ENCODE measurements at places on chromosomes 12 and 14. TPM values are rescaled to one million over a fixed set of nuclear protein-coding genes. Genes with fewer than 3 reads are reported as not detected.

OTUB2 gene
- total RNA-seq, result 1.7 TPM

IAPP gene
- total RNA-seq, result not detected

APOF gene
- not detected for total RNA-seq

SPTLC2 gene
- total RNA-seq, result 23.1 TPM

TAS2R9 gene
- total RNA-seq, result not detected

DNA sequence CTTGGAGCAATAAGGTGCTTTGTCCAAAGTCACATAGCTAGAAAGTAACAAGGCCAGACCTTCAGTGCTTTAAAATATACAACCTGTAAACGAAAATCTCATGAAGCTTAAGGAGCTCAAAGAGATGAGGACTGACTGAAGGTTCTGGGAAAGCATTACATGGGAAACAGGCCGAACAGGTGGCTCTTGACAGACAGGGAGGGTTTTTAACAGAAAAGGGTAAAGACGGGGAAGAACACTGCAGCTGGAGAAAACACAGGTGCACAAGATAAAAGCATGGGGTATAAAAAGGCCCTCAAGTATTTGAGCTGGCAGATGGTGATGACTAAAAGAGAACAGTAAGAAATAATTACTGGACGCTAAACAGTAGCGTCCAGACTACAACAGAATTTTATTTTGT is 257.2 kb downstream of the NELL2 start:
- DNase-seq, result no peak

DNA sequence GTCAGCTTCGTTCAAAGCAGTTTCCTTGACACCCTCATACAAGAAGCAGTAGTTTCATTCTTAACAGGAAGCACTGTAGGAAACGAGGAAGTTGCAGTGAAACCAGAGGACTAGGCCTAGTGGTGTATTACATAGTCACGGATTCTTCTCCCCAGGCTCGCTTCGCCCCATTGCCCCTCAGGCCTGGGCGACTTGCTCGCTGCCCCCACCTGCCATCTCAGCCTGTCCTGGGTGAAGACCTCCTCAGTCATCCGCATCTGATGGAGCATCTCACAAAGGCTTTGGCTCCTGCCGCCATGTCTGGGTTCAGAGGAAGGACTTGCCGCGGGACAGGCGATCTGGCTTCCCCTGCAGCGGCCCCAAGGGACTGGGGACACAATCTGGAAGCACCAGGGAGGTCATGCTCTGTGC is 93.5 kb downstream of the LMNTD1 start:
- DNase-seq, result no peak

DNA sequence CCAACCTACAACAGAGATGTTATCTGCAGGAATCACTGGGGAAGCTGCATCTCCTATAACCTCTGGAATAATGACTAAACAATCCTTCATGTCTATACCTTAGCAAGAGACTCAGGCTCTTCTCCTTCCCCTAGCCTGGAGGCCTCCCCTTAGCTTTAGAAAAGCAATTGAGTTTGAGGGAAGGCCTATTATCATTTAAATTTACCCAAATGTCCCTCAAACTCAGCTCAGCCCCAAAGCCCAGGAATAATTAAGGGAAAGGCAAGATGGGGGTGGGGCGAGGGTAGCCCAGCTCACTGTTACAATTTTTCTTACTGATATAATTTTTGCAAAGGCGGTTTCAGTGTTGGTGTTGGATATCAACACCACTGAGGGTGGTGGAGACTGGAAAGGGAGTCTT is 151.4 kb upstream of the EEA1 start:
- no peak for DNase-seq

GRCh38 chr12:44294649-44295048 is 458.8 kb downstream of the TMEM117 start:
- DNase-seq, result no peak

DNA sequence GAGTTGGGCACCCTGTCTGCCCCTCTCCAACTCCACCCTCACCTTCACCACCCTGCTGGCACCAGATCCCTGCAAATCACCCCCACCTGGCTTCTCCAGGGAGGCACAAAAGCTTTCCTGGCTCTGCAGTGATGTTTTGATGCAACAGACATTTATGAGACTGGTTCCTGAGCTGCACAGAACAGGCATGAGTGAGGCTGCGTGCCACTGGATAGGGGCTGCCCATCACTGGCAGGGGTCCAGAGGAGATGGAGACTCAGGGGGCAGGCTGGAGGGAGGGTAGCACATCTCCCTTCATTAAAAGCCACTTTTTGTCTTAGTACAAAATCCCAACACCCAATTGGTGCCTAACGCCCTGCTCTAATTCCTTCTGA is 17.3 kb upstream of the ZDHHC22 start:
- no peak for DNase-seq

- no peak for DNase-seq
Measured at GRCh38 chr14:41022932-41023331, 583.7 kb upstream of the LRFN5 start.

DNA sequence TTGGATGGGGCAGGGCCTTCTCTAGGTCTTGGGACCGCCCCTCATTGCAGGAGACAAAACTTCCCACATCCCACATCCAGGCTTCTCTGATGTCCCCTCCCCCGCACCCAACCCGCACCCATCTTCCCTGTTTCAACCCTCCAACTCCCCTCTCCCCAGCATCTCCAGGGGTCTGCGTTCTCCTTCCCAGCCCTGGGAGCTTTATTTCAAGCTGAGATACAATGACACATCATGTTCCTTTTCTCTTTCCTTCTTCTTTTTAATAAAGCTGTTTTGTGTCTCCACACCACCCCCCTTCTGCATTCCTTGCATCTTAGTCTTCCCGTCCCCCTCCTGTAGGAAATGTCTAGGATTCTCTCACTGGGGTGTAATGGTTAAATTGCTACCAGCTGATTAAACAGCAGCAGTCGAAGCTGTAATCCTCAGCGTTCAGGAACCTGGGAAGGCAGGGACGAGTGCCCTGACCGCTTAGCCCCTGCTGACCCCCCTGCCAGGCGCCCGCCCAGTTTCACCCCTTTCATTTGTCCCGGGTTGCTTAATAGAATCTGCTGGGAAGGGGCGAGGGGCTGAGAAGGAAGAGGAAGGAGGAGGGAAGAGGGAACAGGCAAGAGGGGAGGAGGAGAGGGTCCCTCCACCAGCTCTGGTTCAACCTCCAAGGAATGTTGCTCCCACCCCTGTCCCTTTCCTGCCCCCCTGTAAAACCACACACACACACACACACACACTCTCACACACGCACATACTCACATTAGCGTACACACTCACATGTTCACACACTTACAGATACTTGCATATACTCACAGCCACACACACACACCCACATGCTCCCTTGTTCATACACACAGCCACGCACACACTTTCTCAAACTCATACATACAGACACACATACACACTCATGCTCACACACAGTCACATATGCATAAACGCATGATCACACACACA is 104.5 kb upstream of the MED13L start:
- DNase-seq, result no peak

- no peak for DNase-seq
Measured at GRCh38 chr12:121284551-121285390, 11.7 kb downstream of the CAMKK2 start.

- no peak for DNase-seq
Measured at GRCh38 chr12:73529231-73529630, 1008.4 kb upstream of the ATXN7L3B start.

DNA sequence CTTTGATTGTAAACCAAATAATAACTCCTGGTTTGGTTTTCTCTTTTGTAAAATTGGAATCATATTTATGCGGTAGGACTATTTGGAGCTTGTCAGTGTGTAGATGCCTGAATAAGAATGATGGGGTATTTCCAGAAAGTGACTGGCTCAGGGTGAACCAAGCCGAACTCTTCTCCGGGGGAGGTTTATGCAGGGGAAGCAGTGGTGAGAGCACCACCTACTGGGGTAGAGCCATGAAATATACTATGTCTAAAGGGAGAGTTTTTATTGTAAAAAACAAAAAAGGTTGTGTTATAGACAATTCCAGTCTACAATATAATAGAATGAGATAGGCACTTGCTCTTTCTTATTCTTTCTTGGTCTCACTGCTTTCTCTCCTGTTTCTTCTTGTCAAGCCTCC is 222.9 kb upstream of the SLC16A7 start:
- DNase-seq, result no peak

- no peak for DNase-seq
Measured at GRCh38 chr12:56766535-56766934, 3.4 kb downstream of the HSD17B6 start.

DNA sequence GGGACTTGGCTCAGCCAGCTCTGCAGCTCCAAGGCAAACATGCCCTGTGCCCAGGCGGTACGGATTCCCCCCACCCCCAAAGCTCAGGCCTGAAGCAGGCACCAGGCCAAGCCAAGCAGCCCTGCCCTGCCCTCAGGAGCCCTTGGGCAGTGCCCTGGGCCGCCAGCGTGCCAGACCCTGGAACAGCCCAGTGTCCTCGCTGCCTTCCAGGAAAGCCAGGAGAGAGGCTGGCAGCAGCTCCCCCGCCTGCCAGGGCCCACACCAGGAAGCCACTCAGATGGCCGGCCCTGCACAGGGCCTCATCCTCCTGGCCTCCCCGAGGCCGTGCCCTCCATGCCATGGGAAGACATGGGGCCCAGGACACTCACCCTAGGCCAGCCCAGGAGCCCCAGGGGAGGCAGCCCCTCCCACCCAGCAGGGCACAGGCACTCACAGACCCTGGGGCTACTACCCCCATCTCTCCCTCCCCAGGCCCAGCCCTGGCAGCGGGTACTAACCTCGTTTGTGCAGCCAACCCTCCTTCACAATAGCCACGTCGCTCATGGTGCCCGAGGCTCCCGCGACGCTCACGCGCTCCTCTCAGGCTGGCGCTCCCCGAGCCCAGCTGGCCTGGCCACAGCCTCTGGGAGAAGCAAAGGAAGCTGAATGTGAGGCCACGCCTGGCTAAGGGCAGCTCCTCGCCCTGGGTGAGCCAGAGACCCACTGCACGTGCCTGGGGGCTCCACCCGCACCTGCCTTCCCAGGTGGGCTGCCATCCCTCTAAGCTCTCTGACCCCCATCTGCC is 3.3 kb downstream of the AKT1 start:
- DNase-seq, result no peak

- no peak for DNase-seq
Measured at GRCh38 chr14:101410126-101410525, 151.2 kb upstream of the DIO3 start.

- DNase-seq, result no peak
Measured at GRCh38 chr12:104475271-104475670, 18.5 kb downstream of the CHST11 start.

DNA sequence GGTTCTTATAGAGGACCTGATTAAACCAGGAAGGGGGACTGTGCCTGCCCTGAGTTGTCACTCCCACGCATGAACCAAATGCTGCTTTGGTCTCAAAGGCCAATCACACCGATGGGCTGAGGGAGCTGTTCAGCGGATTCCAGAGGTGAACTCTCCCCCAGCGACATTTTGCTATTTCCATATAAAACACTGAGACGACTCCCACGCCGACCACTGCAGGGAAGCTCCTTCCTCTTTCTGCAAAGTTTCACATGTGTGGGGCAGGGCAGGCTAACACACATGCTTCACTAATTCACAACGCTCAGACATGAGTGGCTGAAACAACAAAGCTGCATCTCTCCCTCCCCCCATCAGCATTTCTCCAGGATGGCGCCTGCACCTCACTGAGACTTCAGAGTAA is 37.8 kb upstream of the TMEM132D start:
- no peak for DNase-seq

- no peak for DNase-seq
Measured at GRCh38 chr12:123073962-123074801, 76.7 kb downstream of the PITPNM2 start.

DNA sequence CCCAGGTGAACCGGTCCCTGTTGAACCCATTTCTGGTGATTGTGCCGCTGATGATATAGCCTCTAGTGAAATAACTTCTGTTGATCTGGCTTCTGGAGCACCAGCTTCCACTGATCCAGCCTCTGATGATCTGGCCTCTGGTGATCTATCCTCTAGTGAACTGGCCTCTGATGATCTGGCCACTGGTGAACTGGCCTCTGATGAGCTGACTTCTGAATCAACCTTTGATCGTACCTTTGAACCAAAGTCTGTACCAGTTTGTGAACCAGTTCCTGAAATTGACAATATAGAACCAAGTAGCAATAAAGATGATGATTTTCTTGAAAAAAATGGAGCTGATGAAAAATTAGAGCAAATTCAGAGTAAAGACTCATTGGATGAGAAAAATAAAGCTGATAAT is 59.1 kb downstream of the ATF7IP start:
- no peak for DNase-seq

DNA sequence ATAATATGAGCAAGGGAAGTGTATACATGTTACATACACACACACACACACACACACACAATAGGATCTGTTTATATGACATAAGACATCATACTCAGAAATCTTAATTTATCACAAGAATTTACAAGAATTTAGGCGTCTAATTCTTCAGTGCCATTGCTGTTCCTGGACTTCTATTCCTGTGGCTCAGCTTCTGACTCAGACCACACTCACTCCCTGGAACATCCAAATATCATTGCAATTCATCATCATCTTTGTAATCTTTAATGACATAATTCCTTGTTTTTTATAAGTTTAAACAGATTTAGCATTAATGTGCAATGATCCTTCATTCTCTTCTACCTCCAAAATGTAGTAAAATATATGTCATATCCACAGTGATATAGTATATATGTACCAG is 544.2 kb downstream of the FOXG1 start:
- no peak for DNase-seq

DNA sequence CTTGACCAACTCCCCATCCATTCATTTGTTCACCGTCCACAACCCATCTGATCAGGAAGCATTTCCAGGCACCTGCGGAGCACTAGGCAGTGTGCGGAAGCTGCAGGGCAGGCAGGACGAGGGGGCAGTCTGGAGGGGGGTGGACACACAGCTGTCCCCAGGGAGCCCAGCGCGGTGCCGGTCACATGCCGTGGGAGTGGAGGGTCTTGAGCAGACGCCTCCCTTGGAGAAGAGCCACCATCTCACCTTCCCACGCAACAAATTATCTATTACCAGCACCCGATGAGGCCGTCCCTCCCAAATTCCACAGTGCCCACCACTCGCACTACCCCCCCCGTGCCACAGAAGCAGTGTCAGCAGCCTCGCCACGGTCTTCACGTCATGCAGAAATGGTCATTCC is 10.8 kb downstream of the DLK1 start:
- DNase-seq, result no peak

DNA sequence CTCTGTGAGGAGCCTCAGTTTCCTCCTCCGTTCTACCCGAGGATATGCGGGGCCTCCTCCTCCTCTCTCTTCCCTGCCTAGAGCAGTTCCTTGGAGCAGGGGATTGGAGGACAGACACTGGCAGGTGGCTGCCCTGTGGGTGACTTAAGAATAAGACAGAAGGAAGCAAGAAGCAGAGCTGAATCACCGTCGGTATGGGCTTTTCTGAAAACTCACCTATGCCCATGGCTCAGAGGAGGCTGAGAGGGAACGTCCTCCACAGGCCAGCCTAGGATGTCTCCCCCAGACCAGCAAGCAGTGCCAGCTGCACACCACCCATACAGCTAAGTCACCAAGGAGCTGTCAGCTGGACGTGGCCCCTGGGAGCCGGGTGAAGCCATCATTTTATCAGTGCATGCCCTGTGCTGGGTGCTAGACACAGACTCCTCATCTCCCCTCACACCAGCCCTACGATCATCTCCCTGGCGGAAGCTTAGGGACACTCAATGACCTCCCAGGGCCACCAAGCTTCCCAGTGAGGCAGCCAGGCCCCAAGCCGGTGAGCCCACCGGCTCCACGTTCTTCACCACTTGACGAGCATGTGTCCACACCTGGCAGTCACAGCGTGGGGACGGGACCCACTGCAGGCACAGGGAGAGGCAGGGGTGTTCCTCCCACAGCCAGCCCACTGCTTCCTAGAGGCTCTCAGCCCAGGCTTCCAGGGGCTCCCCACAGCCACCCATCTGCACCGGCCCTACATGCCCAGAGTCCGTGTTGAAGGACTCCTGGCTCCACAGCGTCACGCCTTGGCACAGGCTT is 21.4 kb downstream of the ITPK1 start:
- DNase-seq, result no peak
